AG10803 (cell line): ENCODE measurements at places on chromosomes 7 and 10.

DNA sequence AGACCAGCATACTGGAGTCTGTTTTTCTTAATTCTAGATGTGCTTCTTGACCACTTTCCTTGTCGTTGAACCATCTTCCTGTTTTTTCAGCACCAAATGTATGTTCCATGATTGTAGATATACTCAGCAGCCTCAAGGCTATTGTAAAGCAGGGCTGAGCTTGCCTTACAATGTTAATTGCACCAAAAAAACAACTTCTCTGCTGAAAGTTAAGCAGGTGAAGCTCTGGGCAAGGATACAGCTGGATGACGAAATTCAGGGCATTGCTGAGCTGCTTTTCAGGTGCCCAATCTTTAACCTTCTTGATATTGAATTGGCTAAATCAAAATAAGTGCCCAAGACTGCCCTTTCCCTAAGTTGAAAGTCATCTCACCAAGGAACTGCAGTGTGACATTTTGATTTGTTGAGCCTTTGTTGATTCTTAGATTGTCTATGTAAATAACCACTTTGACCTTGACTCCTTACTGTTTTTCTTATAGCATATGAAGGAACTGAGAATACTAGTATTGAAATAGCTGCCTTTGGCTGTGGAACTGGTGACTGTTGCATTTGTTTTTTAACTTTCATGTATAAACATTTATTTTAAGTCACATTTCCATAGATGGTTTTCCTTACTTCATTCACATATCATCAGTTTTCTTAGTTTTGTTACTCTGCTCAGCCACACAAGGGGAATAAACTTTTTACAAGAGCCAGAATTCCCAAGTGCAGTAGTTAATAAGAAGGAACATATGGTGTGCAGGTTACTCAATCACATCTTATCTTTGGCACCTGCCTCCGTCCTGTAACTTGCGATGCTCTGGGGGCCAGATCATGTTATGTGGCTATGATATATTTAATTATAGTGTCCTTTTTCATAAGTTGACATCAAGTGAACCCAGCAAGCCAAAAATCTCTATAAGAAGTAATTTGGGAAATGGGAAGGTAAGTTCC lies 3.1 kb downstream of the AHCYL2 start:
- DNase-seq: no peak

DNA sequence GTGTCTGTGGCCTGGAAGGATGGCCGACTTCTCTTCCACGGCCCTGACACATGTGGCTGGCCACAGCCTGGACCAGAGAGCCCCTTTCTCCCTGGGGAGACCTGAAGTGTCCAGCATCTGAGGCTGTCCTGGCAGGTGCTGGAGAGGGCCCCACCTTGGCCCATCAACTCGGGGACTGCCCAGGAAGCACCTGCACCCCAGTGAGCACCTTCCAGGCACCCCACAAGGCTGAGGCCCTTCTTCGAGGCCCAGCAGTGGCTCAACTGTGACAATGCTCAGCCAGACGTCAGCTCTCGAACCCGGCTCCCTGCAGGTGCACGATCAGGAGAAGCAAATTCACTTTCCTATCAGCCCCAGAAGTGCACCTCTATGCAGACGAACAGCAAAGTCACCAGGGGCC lies 24.3 kb downstream of the RGS10 start:
- DNase-seq: no peak

GRCh38 chr7:87784424-87784823 lies 91.7 kb downstream of the SLC25A40 start:
- DNase-seq: peak; percentile 1

GRCh38 chr10:102342958-102343357 lies 52.5 kb upstream of the NFKB2 start:
- DNase-seq: peak; percentile 68

DNA sequence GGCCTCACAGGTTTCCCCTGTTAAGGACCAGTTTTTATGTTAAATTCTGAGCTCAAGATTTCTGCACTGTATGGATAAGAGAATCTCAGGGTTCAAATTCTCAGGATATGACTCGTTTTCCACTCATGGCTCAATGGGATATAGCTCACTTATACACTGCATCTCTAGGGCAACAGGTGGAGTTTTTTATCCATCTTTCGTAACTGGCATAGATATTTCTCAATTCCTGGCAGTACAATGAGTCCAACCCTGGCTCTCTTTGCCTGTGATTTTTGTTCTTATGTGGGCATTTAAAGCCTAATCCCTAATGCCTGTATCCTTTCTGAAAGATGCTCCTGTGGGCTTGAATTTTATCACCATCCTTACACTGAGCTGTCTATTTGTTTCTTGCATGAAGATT lies 7.6 kb downstream of the CCDC172 start:
- no peak for DNase-seq

- DNase-seq: no peak
Observed at GRCh38 chr10:21692916-21693315, 158.9 kb downstream of the MLLT10 start.

GRCh38 chr10:31822150-31822549 lies 106.5 kb downstream of the ARHGAP12 start:
- DNase-seq: peak; percentile 46

GRCh38 chr10:49187950-49188761 lies at the start of gene TMEM273:
Gene TMEM273, minus strand, starts transcription at chr10:49188391. Its CDS starts 55 bp downstream, at chr10:49188336.
- DNase-seq: no peak
